ENCODE measurements at places on chromosomes 6 and 20. TPM values are rescaled to one million over a fixed set of nuclear protein-coding genes. Genes with fewer than 3 reads are reported as not detected.

GRCh38 chr6:7157752-7158616 is 50.2 kb downstream of the RREB1 start:
- peaks cover 52% of the 10 kb centered on the region for H3K4me1 ChIP-seq
- H3K36me3 ChIP-seq = no peaks in the 10 kb centered on the region
- DNase-seq = no peak
- no peak overlapping the region for H3K4me3 ChIP-seq
- H3K27ac ChIP-seq = no peak overlapping the region
- no peaks in the 10 kb centered on the region for H3K27me3 ChIP-seq

PLEKHG1 gene
- total RNA-seq = 1.8 TPM

GRCh38 chr6:37016995-37017394 is 11.5 kb downstream of the FGD2 start:
- H3K36me3 ChIP-seq = no peaks in the 10 kb centered on the region
- no peak overlapping the region for H3K27ac ChIP-seq
- no peak for DNase-seq
- peaks cover 28% of the 10 kb centered on the region for H3K4me1 ChIP-seq

- H3K4me1 ChIP-seq = no peaks in the 10 kb centered on the region
- DNase-seq = no peak
- no peaks in the 10 kb centered on the region for H3K27me3 ChIP-seq
Measured at GRCh38 chr20:1173698-1174097, 11.1 kb downstream of the TMEM74B start.

OVOL2 gene
- total RNA-seq = not detected

TASP1 gene
- 10.7 TPM for total RNA-seq

ANKRD66 gene
- not detected for total RNA-seq

SLC16A10 gene
- 13.8 TPM for total RNA-seq

DNA sequence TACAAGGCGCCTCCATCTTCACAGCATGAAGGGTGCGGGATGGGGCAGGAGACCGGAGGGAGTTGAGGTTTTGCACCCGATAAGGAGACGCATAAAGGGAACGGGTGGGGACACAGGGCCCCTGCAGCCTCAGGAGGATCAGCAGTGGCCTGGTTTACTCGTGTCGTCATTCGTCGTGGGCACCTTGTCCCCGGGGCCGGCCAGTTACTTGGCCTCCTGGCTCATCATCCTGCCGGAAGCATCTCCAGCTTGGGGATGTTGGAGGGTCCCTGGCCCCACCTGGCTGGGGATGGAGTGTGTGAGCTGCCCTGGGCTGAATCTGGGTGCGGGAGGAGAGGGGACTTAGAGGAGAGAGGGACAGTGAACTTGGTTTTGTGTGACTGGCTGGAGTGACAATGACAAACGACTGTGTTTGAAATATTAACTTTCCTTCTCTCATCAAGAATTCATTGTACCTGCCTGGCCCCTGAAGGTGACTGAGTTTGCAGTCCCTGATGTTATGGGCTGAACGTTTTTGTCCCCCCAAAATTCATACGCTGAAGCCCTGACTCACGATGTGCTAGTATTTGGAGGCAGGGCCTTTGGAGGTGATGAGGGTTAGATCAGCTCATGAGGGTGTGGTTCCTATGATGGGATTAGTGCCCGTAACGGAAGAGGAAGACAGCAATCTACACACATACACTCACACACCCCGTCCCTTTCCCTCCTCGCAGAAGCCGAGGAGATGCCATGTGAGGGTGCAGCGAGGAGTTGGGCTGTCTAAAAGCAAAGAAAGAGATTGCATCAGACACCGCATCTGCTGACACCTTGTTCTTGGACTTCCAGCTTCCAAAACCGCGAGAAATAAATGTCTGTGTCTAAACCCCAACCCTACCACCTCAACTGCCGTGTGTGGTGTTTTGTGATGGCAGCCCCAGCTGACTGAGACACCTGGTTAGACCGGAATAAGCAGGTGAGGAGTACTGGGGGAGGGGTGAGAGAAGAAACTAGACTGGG is 65.0 kb upstream of the MAP3K4 start:
- H3K4me3 ChIP-seq = no peak overlapping the region
- H3K27me3 ChIP-seq = no peaks in the 10 kb centered on the region
- H3K4me1 ChIP-seq = peaks cover 11% of the 10 kb centered on the region
- H3K36me3 ChIP-seq = no peaks in the 10 kb centered on the region
- no peak overlapping the region for H3K27ac ChIP-seq

GRCh38 chr6:134351615-134352474 is 33.9 kb upstream of the SGK1 start:
- H3K27me3 ChIP-seq = no peaks in the 10 kb centered on the region
- H3K36me3 ChIP-seq = no peaks in the 10 kb centered on the region
- H3K4me3 ChIP-seq = peak overlapping the region; percentile 45

- no peak for DNase-seq
- no peak overlapping the region for H3K4me3 ChIP-seq
- no peak overlapping the region for H3K27ac ChIP-seq
- no peaks in the 10 kb centered on the region for H3K4me1 ChIP-seq
- H3K27me3 ChIP-seq = no peaks in the 10 kb centered on the region
Measured at GRCh38 chr6:111941686-111942330, 68.6 kb upstream of the FYN start.

- no peak for DNase-seq
- H3K36me3 ChIP-seq = no peaks in the 10 kb centered on the region
- H3K4me1 ChIP-seq = peaks cover 67% of the 10 kb centered on the region
- no peak overlapping the region for H3K27ac ChIP-seq
- no peak overlapping the region for H3K4me3 ChIP-seq
- H3K27me3 ChIP-seq = no peaks in the 10 kb centered on the region
Measured at GRCh38 chr6:159112714-159113113, 56.5 kb upstream of the FNDC1 start.

ADGB gene
- not detected for total RNA-seq

RIMS1 gene
- total RNA-seq = not detected

Data from CD4-positive, alpha-beta T cell (primary cell).